ENCODE measurements at places on chromosomes 12 and 14.
A peak's percentile ranks its signal among the peaks of the same experiment; 100 is the strongest.

DNA sequence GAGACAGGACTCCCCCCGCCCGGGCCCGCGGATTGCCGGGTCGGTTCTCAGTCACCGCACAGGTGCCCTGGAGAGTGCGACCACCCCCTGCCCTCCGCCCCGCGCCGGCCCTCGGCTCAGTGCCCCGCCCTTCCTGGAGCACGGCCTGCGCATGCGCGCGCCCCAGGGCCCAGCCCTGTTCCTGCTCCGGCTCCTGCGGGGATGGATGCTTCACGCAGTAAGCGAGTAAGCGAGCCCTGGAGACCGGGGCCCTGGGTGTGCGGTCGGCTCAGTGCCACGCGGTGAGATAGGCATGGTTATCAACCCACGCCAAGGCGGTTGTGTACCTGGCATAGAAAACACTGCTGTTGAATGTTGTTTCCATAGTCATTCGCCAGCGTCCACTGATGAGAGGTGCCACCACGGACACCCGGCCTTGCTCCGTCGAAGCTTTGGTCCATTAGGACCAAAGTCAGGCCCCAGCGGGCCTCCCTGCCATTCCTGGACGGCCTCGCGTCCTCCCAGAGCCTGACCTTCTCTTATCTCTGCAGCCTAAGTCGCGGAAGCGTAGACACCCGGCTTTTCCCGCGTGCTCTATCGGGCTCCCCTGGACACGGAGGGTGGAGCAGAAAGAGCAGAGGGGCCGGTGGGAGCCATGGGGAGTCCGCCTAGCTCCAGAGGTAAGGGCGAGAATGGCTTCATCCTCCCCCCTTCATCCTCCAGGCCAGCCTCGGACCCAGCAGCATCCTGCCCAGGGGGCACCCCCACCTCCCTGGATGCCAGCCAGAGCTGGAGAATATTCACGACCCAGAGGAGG is 90.6 kb downstream of the PAPOLA start:
- H3K27ac ChIP-seq: no peak overlapping the region
- peaks cover 27% of the 10 kb centered on the region for H3K4me1 ChIP-seq
- DNase-seq: peak; percentile 72
- H3K27me3 ChIP-seq: peaks cover 23% of the 10 kb centered on the region
- peak overlapping the region; percentile 74 for H3K4me3 ChIP-seq

- no peak overlapping the region for H3K4me3 ChIP-seq
- H3K36me3 ChIP-seq: no peaks in the 10 kb centered on the region
- no peak for DNase-seq
- no peak overlapping the region for H3K27ac ChIP-seq
Measured at GRCh38 chr12:604956-605355, 58.3 kb downstream of the NINJ2 start.

- peak overlapping the region; percentile 91 for H3K4me3 ChIP-seq
- H3K27me3 ChIP-seq: peaks cover 2% of the 10 kb centered on the region
- peaks cover 26% of the 10 kb centered on the region for H3K36me3 ChIP-seq
- peak; percentile 68 for DNase-seq
Measured at GRCh38 chr14:63853831-63854293, 1.1 kb downstream of the SYNE2 start.

DNA sequence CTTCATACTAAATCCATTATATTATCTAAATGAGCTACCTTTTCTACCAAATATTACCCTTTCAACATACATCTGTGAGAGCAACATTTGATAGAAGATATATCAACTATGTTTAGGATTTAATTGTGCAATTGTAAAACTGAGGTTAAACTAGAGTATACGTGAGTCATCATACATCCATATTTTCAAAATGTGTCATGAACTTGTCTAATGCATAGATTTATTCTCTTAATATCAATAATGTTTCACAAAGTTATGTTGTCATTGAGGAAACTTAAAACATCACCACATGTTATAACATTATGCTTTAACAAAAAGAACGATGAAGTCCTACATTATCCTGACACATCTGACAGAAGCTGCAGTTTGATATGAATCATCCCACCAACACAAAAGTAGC is 645.5 kb upstream of the NOVA1 start:
- H3K36me3 ChIP-seq: no peaks in the 10 kb centered on the region
- no peak for DNase-seq
- no peaks in the 10 kb centered on the region for H3K27me3 ChIP-seq
- H3K4me1 ChIP-seq: no peaks in the 10 kb centered on the region
- H3K4me3 ChIP-seq: no peak overlapping the region
- H3K27ac ChIP-seq: no peak overlapping the region

GRCh38 chr14:71339650-71340415 is 432.6 kb downstream of the PCNX1 start:
- no peak overlapping the region for H3K27ac ChIP-seq
- H3K36me3 ChIP-seq: peaks cover 23% of the 10 kb centered on the region
- no peak overlapping the region for H3K4me3 ChIP-seq

- no peaks in the 10 kb centered on the region for H3K27me3 ChIP-seq
- DNase-seq: no peak
- no peak overlapping the region for H3K27ac ChIP-seq
- no peak overlapping the region for H3K4me3 ChIP-seq
- H3K4me1 ChIP-seq: peaks cover 8% of the 10 kb centered on the region
Measured at GRCh38 chr12:121189131-121189530, 20.8 kb upstream of the P2RX4 start.

DNA sequence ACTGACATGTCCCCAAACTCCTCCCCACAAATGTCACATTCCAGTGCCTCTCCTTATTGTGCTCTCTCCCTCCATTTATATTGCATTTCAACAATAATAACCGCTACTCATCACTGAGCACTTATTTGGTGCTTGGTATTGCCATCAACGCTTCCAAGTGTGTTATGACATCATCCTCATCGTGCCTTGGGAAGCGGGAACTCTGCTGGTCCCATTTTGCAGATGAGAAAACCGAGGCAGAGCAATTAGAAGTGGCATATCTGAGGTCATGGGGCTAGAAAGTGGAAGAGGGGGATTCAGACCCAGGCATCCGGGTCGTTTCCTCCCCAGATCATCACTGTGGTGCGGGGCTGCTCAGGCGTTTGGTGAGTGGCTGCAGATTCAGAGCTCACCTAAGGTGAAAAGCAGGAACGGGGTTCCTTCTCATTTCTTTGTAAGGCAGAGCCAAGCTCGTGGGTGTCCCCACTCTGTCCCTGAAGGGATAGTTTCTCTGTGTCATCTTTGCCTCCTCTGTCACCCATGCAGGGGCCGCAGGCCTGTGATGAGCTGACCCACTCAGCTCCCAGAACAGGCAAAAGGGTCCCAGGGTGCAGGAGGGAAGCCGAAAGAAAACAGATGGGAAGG is 5.5 kb upstream of the FZD10 start:
- H3K27me3 ChIP-seq: peaks cover 3% of the 10 kb centered on the region
- DNase-seq: no peak

GRCh38 chr14:73250781-73251500 is 13.6 kb downstream of the PAPLN start:
- peak overlapping the region; percentile 40 for H3K27ac ChIP-seq
- peaks cover 10% of the 10 kb centered on the region for H3K27me3 ChIP-seq
- peaks cover 28% of the 10 kb centered on the region for H3K4me1 ChIP-seq
- DNase-seq: no peak

DNA sequence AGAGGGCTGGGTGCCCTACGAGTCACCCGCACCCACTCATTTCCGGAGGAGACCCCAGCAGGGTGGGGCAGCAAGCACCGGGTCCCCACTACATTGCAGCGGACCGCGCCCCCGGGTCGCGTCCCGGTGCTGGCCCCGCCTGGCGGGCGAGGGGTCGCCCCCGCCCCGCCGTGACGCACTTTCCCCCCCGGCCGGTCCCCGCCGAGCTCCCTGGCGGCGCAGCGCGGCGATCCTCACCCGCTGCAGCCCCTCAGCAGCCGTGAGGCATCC is 106.1 kb downstream of the PRICKLE1 start:
- H3K4me3 ChIP-seq: peak overlapping the region; percentile 62
- peaks cover 9% of the 10 kb centered on the region for H3K4me1 ChIP-seq
- no peaks in the 10 kb centered on the region for H3K36me3 ChIP-seq
- H3K27ac ChIP-seq: no peak overlapping the region

- H3K4me1 ChIP-seq: no peaks in the 10 kb centered on the region
- no peaks in the 10 kb centered on the region for H3K36me3 ChIP-seq
- H3K4me3 ChIP-seq: no peak overlapping the region
- no peak overlapping the region for H3K27ac ChIP-seq
- DNase-seq: no peak
Measured at GRCh38 chr12:23847857-23848256, 101.6 kb downstream of the SOX5 start.

GRCh38 chr12:57214398-57214781 is 2.2 kb upstream of the NXPH4 start:
- DNase-seq: peak; percentile 81
- peaks cover 35% of the 10 kb centered on the region for H3K4me1 ChIP-seq
- H3K36me3 ChIP-seq: no peaks in the 10 kb centered on the region
- no peak overlapping the region for H3K27ac ChIP-seq

DNA sequence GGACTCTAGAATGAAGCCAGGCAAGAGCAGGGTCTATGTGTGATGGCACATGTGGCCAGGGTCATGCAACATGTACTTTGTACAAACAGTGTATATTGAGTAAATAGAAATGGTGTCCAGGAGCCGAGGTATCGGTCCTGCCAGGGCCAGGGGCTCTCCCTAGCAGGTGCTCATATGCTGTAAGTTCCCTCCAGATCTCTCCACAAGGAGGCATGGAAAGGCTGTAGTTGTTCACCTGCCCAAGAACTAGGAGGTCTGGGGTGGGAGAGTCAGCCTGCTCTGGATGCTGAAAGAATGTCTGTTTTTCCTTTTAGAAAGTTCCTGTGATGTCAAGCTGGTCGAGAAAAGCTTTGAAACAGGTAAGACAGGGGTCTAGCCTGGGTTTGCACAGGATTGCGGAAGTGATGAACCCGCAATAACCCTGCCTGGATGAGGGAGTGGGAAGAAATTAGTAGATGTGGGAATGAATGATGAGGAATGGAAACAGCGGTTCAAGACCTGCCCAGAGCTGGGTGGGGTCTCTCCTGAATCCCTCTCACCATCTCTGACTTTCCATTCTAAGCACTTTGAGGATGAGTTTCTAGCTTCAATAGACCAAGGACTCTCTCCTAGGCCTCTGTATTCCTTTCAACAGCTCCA is 39.6 kb downstream of the DAD1 start:
- no peak for DNase-seq
- peak overlapping the region; percentile 76 for H3K4me3 ChIP-seq
- peak overlapping the region; percentile 98 for H3K27ac ChIP-seq
- peaks cover 95% of the 10 kb centered on the region for H3K4me1 ChIP-seq

DNA sequence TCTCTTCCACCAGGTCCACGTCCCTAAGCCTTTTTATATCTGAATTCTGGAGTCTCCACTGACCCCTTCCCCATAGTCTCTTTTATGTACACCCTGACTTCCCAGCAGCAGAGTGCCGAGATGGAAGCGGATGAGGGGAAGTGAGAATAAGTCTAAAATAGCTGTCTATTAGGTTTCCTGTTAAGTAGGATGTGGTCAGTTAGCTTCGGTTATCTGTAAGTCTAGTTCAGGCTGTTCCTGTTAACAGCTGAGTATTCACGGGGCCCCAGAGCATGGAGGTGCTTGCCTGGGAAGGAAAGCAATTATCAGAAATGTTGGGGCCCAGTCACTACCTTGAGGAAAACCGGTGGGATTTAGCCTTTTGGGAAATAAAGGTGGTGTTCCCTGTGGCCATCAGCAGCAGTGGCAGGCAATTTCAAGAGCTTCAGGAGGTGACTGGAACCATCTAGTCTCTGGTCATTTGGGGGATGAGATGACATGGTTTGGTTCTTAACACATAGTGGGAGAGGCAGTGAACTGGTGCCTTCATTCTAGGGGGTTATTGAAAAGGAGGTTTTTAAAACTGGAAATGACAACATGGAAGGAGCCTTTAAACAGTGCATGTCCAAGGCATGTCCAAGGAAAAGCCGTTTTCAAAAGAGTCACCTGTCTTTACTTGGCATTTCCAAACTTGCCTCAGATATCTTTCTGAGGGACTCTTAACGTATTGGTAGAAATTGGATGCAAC is 21.8 kb downstream of the CHST11 start:
- H3K27me3 ChIP-seq: no peaks in the 10 kb centered on the region
- peak; percentile 45 for DNase-seq
- H3K36me3 ChIP-seq: peaks cover 53% of the 10 kb centered on the region
- H3K4me3 ChIP-seq: peak overlapping the region; percentile 82

GRCh38 chr14:79543967-79544697 is 667.2 kb downstream of the DIO2 start:
- no peak overlapping the region for H3K27ac ChIP-seq
- no peaks in the 10 kb centered on the region for H3K4me1 ChIP-seq
- no peak for DNase-seq
- no peak overlapping the region for H3K4me3 ChIP-seq
- no peaks in the 10 kb centered on the region for H3K27me3 ChIP-seq
- H3K36me3 ChIP-seq: no peaks in the 10 kb centered on the region

DNA sequence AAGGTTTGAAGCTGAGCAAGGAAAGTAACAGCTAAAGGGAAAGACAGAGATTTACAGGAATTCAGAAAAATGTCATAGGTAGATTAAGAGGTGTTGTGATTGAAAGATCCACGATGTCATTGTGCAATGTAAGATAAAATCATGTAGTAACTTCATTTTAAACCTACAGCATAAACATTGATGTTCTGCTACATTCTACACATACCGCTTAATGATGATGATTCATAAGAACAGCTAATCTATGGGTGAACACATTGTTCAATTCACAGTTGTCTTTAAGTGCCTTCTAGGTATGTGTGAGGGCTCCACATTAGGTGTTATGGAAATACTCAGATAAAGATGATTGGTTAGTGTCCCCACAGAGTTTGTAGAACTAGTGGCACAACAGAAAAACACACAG is 170.9 kb downstream of the GRIP1 start:
- H3K4me3 ChIP-seq: no peak overlapping the region
- no peaks in the 10 kb centered on the region for H3K4me1 ChIP-seq
- no peak for DNase-seq
- H3K36me3 ChIP-seq: no peaks in the 10 kb centered on the region

- H3K4me3 ChIP-seq: no peak overlapping the region
- no peaks in the 10 kb centered on the region for H3K27me3 ChIP-seq
- no peak overlapping the region for H3K27ac ChIP-seq
Measured at GRCh38 chr12:95863337-95863736, 4.6 kb downstream of the SNRPF start.

GRCh38 chr12:54068418-54069070 is 14.9 kb downstream of the HOXC4 start:
- H3K36me3 ChIP-seq: no peaks in the 10 kb centered on the region
- no peak overlapping the region for H3K4me3 ChIP-seq
- H3K27ac ChIP-seq: no peak overlapping the region
- peaks cover 53% of the 10 kb centered on the region for H3K27me3 ChIP-seq
- no peaks in the 10 kb centered on the region for H3K4me1 ChIP-seq

GRCh38 chr12:80792861-80793260 is 76.1 kb downstream of the MYF5 start:
- no peaks in the 10 kb centered on the region for H3K27me3 ChIP-seq
- no peaks in the 10 kb centered on the region for H3K4me1 ChIP-seq

GRCh38 chr12:18382236-18382885 is 121.0 kb downstream of the PIK3C2G start:
- DNase-seq: no peak
- no peaks in the 10 kb centered on the region for H3K36me3 ChIP-seq
- H3K4me3 ChIP-seq: no peak overlapping the region
- H3K27ac ChIP-seq: no peak overlapping the region
- no peaks in the 10 kb centered on the region for H3K4me1 ChIP-seq
